ENCODE measurements at places on chromosomes 16 and 17.

DNA sequence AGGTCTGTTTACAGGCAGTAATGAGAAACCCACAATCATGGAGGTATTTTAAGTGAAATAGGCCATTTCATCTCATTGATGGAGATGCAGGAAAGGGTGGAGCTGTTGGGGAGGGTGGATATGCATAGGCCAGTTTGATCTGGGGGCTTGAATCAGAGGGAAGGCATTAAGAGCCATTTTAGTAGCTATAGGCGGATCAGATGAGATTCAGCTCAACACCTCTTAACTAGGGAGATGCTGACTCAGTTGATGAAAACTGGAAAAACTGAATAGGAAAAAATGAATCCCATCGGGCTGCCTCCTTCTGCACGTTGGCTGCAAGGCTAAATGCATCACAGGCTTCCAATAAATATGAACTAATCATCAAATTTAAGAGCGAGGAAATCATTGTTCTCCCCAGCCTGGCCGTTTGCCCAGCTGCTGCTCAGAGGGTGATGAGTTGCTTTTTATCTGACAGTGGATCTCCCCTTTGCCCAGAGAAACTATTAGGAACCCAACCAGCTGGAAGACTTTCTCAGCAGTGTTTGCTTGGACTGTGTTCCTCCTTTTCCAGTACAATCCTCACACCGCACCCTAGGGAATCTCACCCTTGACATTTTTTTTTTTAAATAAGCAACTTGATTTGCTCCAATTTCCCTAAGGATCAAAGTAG is 149.6 kb downstream of the SOX9 start:
- DNase-seq: peak; percentile 70

- no peak for DNase-seq
These were observed 11.6 kb downstream of the CDK5R1 start for GRCh38 chr17:32498391-32498790.

- DNase-seq: no peak
These were observed 16.0 kb downstream of the COG7 start for GRCh38 chr16:23436951-23437350.

- no peak for DNase-seq
These were observed 26.5 kb upstream of the ADGRG1 start for GRCh38 chr16:57601801-57602478.

- DNase-seq: no peak
These were observed 13.3 kb upstream of the FOXF1 start for GRCh38 chr16:86496929-86497461.
